ENCODE measurements at places on chromosomes 1 and 21. TPM values are rescaled to one million over a fixed set of nuclear protein-coding genes. Genes with fewer than 3 reads are reported as not detected.

The KCNC4 gene
- total RNA-seq: 19.4 TPM

GRCh38 chr1:25765923-25766589 is 33.9 kb upstream of the SELENON start:
- H3K27me3 ChIP-seq: no peaks in the 10 kb centered on the region
- peaks cover 46% of the 10 kb centered on the region for H3K4me1 ChIP-seq
- no peak overlapping the region for H3K4me3 ChIP-seq
- H3K27ac ChIP-seq: peak overlapping the region; percentile 31

DNA sequence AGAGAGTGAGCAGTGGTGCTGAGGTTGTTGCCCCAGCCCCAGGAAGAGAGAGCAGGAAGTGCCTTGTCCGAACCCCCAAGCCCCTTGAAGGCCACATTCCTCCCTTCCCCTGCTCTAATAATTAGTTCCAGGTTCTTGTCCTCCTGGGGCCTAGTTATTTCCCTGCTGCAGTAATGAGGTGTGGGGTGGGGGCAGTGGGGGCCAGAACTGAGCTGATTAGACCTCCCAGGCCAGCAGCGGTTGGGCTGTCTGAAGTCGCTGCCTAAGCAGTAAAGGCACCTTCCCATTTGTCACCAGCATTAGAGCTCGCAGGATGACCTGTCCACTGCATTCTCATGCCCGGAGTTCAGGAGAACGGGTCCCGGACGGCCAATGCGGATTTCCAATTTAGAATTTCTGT is 186.5 kb upstream of the CSF3R start:
- H3K4me3 ChIP-seq: no peak overlapping the region
- no peak overlapping the region for H3K27ac ChIP-seq
- H3K36me3 ChIP-seq: no peaks in the 10 kb centered on the region
- H3K27me3 ChIP-seq: no peaks in the 10 kb centered on the region
- no peaks in the 10 kb centered on the region for H3K4me1 ChIP-seq
- DNase-seq: no peak

DNA sequence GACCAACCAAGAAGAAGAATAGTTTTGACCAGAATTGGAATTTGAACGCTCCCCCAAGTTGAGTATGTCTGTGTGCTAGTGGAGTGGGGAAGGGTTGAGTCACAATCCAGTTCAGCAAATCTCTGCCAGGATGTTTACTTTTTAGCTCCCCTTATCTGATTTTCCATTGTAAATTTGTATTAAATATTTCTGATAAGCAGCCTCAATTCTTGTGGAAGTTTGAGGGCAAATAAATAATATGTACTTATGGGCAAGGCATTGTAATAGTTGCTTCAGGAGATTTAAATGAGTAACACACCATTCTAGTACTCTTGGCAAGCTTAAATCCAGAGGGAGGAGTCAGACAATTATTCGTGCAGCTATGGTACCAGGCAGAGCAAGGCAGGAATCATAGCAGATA is 14.4 kb downstream of the CXADR start:
- no peak overlapping the region for H3K27ac ChIP-seq
- no peak overlapping the region for H3K4me3 ChIP-seq
- no peaks in the 10 kb centered on the region for H3K4me1 ChIP-seq
- H3K36me3 ChIP-seq: no peaks in the 10 kb centered on the region
- H3K27me3 ChIP-seq: no peaks in the 10 kb centered on the region

DNA sequence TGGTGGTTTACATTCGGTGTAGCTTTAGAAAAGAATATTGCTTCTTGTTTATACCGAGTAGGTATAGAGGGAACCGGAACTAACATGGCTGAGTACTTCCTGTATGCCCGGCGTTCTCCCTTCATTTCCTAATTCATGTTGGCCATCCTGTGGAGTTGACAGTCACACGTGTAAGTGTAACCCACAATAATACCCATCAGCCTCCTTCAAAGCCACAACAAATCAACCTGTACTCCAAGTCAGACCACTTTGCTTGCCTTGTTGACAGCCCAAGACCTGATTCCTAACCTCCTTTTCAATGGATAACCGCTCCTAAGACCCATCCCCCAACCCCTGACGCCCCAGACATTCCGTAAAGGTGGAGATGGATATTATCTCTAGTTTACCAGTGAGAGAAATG is 42.1 kb downstream of the UBE2U start:
- H3K4me3 ChIP-seq: no peak overlapping the region
- H3K27me3 ChIP-seq: no peaks in the 10 kb centered on the region
- H3K36me3 ChIP-seq: no peaks in the 10 kb centered on the region
- peaks cover 19% of the 10 kb centered on the region for H3K4me1 ChIP-seq

The VCAM1 gene
- total RNA-seq: not detected

DNA sequence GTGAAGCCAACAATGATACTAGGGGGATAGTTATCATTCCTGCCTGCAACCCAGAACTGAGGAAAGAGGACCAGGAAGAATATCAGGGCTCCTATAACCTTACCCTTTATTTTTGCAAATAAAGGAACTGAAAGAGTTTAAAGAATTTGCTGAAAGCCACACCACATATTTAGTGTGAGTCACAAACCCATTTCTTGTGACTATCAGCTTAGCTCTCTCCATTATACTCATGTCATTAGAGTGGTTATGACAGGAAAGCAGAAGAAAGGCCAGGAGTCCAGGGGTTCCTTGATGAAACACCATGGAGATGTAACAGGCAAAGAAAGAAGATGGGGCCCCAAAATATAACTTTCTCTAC is 141.1 kb upstream of the SAMSN1 start:
- no peak for DNase-seq
- no peaks in the 10 kb centered on the region for H3K27me3 ChIP-seq
- H3K4me3 ChIP-seq: no peak overlapping the region
- peak overlapping the region; percentile 18 for H3K27ac ChIP-seq
- H3K4me1 ChIP-seq: no peaks in the 10 kb centered on the region

- no peaks in the 10 kb centered on the region for H3K4me1 ChIP-seq
- no peak overlapping the region for H3K27ac ChIP-seq
- no peak overlapping the region for H3K4me3 ChIP-seq
- H3K27me3 ChIP-seq: no peaks in the 10 kb centered on the region
These were observed 20.0 kb upstream of the GPR153 start for GRCh38 chr1:6280761-6281451.

The SLAMF9 gene
- not detected for total RNA-seq

GRCh38 chr1:214164173-214164572 is 116.8 kb upstream of the SMYD2 start:
- H3K4me3 ChIP-seq: no peak overlapping the region
- no peaks in the 10 kb centered on the region for H3K36me3 ChIP-seq
- no peak for DNase-seq
- no peaks in the 10 kb centered on the region for H3K4me1 ChIP-seq

DNA sequence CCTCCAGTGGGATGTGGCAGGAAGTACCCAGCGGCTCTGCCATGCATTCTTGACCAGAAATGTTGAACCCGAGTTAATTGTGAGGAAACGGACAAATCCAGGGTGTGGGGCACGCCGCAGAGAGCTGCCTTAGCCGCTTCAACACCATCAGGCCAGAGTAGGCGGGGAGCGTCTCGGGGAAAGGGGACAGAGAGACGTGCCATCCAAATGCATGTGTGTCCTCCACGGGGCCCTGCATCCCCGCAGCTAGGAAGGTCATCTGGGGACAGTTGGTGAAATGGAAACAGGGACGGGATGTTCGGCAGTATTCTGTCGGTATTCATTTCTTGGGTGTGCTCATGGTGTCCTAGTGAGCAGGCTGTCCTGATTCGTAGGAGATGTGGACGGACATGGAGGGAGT is 59.1 kb upstream of the TRAPPC10 start:
- peaks cover 5% of the 10 kb centered on the region for H3K36me3 ChIP-seq
- no peak for DNase-seq
- H3K27ac ChIP-seq: no peak overlapping the region
- peaks cover 27% of the 10 kb centered on the region for H3K4me1 ChIP-seq

The ADGRB2 gene
- 0.85 TPM for total RNA-seq

The BARHL2 gene
- total RNA-seq: not detected

GRCh38 chr1:109392788-109393616 is 4.7 kb downstream of the SORT1 start:
- no peak overlapping the region for H3K27ac ChIP-seq
- H3K4me1 ChIP-seq: peaks cover 3% of the 10 kb centered on the region
- no peak overlapping the region for H3K4me3 ChIP-seq
- peaks cover 25% of the 10 kb centered on the region for H3K27me3 ChIP-seq
- no peak for DNase-seq

- H3K27me3 ChIP-seq: peaks cover 3% of the 10 kb centered on the region
- no peaks in the 10 kb centered on the region for H3K36me3 ChIP-seq
- peaks cover 27% of the 10 kb centered on the region for H3K4me1 ChIP-seq
- peak overlapping the region; percentile 64 for H3K27ac ChIP-seq
- no peak for DNase-seq
These were observed 23.2 kb upstream of the RGSL1 start for GRCh38 chr1:182426442-182427430.

DNA sequence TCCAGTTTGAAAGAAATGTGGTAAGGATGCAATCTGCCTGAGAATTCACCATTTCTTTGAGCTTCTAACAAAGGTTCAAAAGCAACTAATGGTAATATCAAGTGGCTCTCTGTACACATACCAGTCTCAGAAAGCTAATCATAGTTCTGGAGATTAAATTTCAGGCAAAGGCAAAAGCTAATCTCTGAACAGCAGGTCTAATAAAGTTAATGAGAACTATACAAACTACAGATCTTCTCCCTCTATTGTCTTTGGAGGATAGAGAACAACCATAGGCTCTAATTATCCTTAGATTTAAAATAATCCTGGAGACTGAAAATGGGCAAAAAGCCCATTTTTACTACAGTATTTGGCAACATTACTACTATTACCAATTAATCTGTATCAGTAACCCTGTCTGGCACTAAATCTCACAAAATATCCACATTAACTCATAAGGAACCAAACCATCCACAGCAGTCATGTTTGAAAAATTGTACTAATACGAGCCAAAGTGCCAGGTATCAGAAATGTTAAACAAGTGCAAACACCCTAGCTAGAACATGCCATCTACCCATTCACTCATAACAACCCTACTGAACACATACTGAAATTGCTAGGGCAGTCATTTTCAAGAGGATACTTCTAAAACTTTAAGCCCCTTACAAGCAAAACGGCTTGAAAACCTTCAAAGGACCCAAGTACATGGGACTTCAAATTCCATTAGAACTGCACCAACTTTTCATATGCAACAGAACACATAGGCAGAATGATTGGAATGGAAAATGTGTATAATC is 4.8 kb downstream of the DIPK1A start:
- H3K27ac ChIP-seq: peak overlapping the region; percentile 54
- no peaks in the 10 kb centered on the region for H3K36me3 ChIP-seq
- no peak overlapping the region for H3K4me3 ChIP-seq
- no peak for DNase-seq
- H3K4me1 ChIP-seq: peaks cover 38% of the 10 kb centered on the region

DNA sequence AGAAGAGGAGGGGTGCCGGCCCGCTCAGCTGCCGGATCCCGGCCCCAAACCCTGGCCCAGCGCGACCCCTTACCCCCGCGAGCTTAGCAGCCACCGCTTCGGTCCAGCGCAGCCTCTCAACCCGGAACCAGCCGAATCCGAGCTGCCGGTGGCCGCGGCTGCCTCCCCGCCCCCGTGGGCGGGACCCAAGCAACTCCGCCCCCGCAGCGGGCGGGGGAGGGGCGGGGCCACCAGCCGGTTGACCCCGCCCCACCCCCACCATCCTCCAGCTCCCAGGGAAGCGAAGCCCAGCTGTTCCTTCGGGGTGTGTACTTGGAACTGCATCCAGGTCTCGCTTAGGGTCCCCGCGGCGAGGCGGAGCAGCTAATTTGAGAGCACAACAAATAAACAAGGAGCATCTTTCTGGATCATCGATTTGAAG is at the start of gene TRIM62:
TSS of gene TRIM62 (minus strand) at position 123 of the 421 bp plus-strand sequence. CDS start 611 bp downstream, outside the sequence.
- no peaks in the 10 kb centered on the region for H3K27me3 ChIP-seq
- no peak within 1 kb of the TSS for H3K27ac ChIP-seq

- no peaks in the 10 kb centered on the region for H3K36me3 ChIP-seq
- H3K4me3 ChIP-seq: no peak overlapping the region
- H3K4me1 ChIP-seq: no peaks in the 10 kb centered on the region
- H3K27ac ChIP-seq: no peak overlapping the region
- no peak for DNase-seq
These were observed 25.2 kb upstream of the GNPAT start for GRCh38 chr1:231215681-231216385.

The MYBPH gene
- not detected for total RNA-seq

The GNPAT gene
- total RNA-seq: 30.6 TPM

DNA sequence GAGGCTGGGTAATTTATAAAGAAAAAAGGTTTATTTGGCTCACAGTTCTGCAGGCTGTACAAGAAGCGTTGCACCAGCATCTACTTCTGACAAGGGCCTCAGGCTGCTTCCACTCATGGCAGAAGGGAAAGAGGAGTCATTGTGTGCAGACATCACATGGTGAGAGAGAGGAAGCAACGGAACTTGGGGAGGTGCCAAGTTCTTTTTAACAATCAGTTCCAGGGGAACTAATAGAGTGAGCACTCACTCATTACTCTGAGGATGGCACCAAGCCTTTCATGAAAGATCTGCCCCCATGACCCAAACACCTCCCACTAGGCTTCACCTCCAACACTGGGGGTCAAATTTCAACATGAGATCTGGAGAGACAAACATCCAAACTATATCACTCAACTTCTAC is 77.2 kb downstream of the DDAH1 start:
- H3K4me1 ChIP-seq: no peaks in the 10 kb centered on the region
- no peak overlapping the region for H3K4me3 ChIP-seq
- H3K36me3 ChIP-seq: no peaks in the 10 kb centered on the region
- DNase-seq: no peak
- no peaks in the 10 kb centered on the region for H3K27me3 ChIP-seq
- no peak overlapping the region for H3K27ac ChIP-seq

- no peaks in the 10 kb centered on the region for H3K36me3 ChIP-seq
- no peak overlapping the region for H3K27ac ChIP-seq
- no peak overlapping the region for H3K4me3 ChIP-seq
- no peaks in the 10 kb centered on the region for H3K4me1 ChIP-seq
- no peaks in the 10 kb centered on the region for H3K27me3 ChIP-seq
These were observed 79.6 kb downstream of the ZC3H11B start for GRCh38 chr1:219533280-219533679.

The MEGF6 gene
- total RNA-seq: 193 TPM

DNA sequence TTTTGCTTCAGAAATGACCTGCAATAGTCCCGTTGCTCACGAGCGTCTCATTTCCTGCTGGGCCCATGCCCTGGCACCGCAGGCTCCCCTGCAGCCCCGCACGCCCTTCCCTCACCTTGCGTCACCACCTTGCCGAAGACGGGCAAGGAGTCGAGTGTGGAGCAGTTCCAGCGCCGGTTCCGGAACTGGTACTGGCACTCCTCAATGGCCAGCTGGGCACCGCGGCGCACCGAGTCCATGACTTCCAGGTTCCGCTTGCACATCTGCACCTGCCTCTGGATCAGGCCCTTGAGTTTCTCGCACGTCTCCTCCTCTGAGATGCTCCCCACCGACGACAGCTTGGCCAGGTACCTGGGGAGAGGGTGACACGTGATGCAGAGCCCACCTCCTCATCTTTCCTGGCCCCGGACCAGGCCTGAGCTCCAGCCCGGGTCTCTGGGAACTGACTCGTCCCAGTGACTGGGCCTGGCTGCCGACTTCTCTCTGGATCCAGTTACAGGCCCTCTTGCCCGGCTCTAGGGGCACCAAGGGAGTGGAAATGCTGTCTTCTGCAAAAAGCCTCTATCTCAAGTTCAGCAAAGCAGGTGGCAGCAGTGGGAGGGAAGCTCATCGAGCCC is 13.3 kb downstream of the WNT4 start:
- no peaks in the 10 kb centered on the region for H3K4me1 ChIP-seq
- no peak overlapping the region for H3K4me3 ChIP-seq
- DNase-seq: no peak
- no peak overlapping the region for H3K27ac ChIP-seq

GRCh38 chr1:183023146-183023600 is at the start of gene LAMC1:
TSS of gene LAMC1 (plus strand) at chr1:183023420. CDS start at chr1:183023717, 297 bp downstream.
- no peak within 1 kb of the TSS for H3K27ac ChIP-seq
- DNase-seq: no peak
- H3K4me1 ChIP-seq: peaks cover 16% of the 10 kb centered on the region
- peak within 1 kb of the TSS; percentile 67 for H3K4me3 ChIP-seq
- peaks cover 6% of the 10 kb centered on the region for H3K27me3 ChIP-seq

The C1orf141 gene
- total RNA-seq: not detected

GRCh38 chr1:63787875-63788274 is 14.1 kb downstream of the ROR1 start:
- no peaks in the 10 kb centered on the region for H3K27me3 ChIP-seq
- no peak for DNase-seq
- H3K4me1 ChIP-seq: peaks cover 8% of the 10 kb centered on the region
- no peak overlapping the region for H3K4me3 ChIP-seq
